ENCODE measurements at places on chromosomes 6 and 20.

GRCh38 chr6:138682704-138683527 lies 90.7 kb upstream of the CCDC28A start:
- no peak for DNase-seq

DNA sequence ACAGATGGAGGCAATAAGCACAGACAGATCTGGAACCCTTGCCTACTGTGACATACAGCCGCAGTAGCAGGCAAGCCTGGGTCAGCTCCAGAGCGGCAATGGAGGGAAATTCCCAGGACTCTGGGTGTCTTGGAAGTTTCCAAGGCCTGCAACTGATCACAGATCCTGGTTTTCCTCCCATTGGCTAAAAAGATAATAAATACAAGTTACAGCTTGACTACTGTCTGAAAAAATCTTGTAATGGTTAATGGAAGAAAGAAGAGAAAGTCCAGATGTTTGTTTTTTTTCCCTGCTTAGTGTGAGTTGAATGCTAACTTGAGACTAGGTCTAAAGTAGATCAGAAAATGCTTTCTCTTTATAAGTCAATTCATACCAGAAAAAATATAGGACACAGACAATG lies 307.6 kb downstream of the ALDH8A1 start:
- DNase-seq, result no peak

DNA sequence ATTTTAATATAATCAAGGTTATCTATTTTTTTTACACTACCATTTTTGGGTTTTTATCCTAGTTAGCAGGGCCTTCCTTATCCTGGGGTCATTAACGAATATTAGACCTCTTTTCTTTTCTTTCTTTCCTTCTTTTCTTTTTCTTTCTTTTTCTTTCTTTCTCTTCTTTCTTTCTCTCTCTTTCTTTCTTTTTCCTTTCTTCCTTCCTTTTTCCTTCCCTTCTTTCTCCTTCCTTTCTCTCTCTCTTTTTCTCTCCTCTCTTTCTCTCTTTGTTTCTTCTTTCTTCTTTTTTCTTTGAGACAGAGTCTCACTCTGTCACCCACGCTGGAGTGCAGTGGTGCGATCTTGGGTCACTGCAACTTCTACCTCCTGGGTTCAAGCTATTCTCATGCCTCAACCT lies 120.4 kb upstream of the PDE7B start:
- no peak for DNase-seq

DNA sequence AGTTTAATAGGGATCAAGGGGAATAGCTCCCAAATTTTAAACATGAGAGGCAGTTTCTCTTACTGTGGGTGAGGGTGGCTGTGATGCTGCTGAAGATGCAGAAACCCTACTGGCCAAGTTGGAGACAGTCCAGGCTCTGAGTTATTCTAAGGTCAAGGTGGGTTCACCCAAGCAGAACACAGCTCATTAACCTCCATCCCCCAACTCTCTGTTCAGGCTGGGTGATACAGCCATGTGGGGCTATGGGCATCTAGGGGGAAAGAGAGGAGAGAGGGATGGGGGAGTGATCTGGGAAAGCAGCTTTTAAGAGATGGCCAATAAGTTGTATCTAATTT lies 18.9 kb upstream of the TRAM2 start:
- no peak for DNase-seq

- no peak for DNase-seq
These were observed 236.0 kb downstream of the TBXT start for GRCh38 chr6:165931675-165932074.

GRCh38 chr6:51866867-51867266 lies 220.5 kb downstream of the PKHD1 start:
- DNase-seq, result no peak

GRCh38 chr6:89085409-89086205 lies 5.1 kb downstream of the PNRC1 start:
- no peak for DNase-seq

GRCh38 chr6:38634518-38634917 lies 5.2 kb downstream of the BTBD9 start:
- no peak for DNase-seq

DNA sequence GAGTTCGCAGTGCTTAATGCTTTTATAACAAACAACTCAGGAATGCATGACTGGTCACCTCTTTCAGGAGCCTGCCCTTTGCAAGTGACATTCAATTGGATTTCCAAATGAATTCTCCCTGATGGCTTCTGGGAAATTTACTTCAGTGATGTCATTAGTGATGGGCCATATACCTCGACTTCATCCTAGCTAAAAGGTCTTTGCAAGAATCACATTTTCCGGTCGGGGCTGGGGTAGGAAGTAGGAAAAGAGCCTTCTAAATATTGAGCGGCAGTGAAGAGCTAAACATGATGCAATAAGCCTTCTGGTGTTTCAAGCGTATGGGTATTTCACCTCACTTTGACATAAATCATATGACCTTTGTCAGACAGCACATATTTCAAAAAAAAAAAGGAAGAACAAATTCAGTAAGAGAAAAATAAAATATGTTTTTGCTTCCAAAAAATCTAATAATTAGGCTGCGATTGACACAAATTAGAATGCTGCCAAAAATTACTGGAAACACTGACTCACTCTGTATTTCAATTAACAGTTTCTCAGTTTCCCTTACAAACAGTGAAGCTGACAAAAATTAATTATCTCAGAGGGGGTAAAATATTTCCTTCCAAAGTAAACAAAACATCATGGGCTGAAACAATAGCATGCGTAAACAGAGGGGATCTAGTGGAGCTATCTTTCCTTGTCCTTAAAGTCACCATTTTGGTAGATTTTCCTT lies 39.8 kb downstream of the ADTRP start:
- no peak for DNase-seq

- DNase-seq, result no peak
These were observed 18.9 kb upstream of the MOCS1 start for GRCh38 chr6:39953076-39953618.

GRCh38 chr6:83592770-83593394 lies 80.5 kb downstream of the PRSS35 start:
- no peak for DNase-seq

GRCh38 chr6:90123831-90124230 lies 172.8 kb downstream of the BACH2 start:
- no peak for DNase-seq

DNA sequence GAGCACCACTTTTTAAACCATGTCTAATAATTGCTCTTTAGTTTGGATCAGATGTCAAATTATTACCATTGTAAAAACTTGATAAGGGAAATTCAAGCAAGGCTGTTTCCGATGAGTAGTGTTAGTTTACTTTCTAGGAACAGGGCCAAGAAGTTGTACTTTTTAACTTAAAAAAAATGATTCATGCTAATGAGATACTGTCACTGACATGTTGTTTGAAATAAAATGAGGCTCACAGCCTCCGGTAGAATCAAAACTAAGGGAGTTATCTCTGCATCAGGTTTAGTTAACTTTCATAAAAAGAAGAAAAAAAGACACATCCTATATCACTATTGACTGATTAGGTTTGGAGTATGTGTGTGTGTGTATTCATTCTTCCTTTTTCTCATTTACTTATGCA lies 55.2 kb upstream of the SUPT3H start:
- no peak for DNase-seq

DNA sequence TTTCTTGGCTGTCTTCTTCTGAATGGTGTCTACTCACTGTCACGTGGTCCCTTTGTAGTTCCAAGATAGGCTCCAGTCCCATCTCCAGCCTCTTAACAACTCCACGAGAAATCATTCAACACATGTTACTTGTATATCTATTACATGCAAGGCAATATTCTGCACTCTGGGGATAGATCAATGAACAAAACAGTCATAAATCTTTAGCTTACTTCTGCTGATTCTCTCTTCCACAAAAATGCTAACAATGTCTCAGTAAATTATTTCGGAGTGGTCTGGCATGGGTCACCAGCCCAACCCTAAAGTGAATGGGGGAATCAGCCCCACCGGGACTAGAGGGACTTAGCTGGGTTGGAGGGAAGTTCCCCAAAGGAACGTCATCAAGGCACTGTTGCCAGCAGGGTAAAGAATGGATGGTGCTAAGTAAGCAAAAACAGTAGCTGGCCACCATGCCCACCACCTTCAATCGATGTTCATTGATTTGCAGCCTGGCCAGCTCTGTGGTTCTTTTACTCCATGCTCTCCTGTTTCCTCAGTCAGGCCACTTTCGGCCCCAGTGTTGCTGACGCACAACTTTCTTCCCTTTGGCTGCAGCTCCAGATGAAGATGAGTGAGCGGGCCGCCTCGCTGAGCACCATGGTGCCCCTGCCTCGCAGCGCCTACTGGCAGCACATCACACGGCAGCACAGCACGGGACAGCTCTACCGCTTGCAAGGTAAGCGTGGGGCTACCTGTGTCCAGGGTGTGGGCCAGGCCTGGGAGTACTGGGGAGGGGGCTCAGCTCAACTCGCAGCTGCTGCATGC lies 167.7 kb downstream of the DOK5 start:
- DNase-seq, result no peak

DNA sequence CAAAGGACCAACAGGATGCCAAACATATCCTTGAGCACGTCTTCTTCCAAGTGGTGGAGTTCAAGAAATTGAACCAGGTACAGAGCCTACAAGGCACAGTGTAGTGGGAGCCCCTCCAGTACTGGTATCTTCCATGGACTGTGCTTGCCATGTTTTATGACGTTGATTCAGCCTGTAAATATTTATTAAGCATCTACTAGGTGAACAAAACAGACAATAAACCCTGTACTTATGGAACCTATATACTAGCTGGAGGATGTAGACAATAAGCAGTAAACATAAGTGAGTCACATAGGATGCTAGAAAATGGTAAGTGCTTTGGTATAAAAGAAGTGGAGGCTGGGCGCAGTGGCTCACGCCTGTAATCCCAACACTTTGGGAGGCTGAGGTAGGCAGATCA lies 24.4 kb upstream of the MYBL2 start:
- no peak for DNase-seq

DNA sequence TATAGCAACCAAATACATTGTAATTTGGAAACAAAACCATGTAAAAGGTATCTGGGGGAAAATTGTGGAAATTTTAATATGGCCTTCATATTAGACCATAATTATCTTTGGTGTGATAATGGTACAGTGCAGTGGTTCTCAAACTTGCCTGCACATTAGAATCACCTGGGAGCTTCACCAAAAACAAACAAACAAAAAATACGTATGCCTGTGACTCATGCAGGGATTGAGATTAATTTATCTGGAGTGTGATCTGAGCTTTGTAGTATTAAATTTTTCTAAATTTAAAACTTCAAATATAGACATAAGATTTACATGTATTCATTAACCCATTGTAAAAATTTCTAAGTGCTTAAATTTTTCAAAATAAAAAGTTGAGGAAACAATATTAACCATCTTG lies 31.5 kb downstream of the ARHGAP18 start:
- no peak for DNase-seq

DNA sequence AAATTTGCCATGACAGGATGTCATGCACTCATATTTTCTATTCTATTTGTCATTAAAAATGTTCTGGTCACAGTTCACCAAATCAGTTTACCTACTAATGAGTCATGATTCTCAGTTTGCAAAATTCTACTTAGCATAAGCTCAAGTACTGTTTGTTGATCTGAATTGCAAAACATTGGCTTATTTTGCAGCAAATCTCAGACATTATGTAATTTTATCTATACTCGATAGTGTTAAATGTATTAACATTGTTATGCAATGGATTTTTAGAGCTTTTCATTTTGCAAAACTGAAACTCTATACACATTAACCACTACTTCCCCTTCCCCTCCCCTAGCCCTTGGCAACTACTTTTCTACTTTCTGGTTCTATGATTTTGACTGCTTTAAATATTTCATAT lies 213.8 kb upstream of the ZFP64 start:
- DNase-seq, result no peak

All from esophagus squamous epithelium (tissue), 5 donors.